Stimulated activated CD4-positive, alpha-beta T cell treated with anti-CD3 and anti-CD28 coated beads, Interleukin-1b, Interleukin-23, amount 100 ng/mL, for 24 hours (primary cell): ENCODE measurements at places on chromosomes 4 and X.

DNA sequence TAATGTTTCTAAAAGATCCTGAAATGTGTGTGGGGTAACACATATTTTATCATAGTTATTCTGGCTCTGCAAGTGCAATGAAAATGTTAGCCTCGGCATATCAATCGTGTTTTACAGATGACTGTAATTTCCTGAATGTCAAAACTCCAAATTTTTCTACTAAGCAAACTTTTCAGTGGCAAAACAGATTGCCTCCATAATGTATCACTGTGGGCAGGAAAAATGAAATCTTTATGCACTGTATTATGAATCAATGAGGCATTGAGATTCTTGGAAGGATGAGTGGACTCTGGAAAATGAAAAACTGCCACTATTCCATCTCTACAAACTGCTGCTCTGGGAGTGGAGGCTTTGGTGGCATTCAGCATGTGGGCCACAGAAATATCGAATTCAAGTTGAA is 160.1 kb upstream of the MBNL3 start:
- DNase-seq = no peak

- DNase-seq = no peak
Observed at GRCh38 chr4:26191353-26191752, 129.5 kb upstream of the RBPJ start.

DNA sequence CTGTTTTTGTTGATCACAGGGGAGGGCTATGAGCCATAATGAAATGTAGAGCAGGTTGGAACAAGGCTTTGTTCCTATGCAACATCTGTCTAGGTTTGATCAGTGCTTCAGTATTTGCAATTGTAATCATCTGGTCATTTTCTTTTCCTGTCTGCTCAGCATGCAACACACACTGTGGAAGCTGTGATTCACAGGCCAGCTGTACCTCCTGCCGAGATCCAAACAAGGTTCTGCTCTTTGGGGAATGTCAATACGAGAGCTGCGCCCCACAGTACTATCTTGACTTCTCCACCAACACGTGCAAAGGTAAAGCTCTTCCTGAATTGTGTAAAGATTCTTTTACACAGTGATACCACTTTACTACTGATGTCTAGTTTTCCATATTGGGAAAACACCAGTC is 181.9 kb upstream of the ANXA3 start:
- no peak for DNase-seq

DNA sequence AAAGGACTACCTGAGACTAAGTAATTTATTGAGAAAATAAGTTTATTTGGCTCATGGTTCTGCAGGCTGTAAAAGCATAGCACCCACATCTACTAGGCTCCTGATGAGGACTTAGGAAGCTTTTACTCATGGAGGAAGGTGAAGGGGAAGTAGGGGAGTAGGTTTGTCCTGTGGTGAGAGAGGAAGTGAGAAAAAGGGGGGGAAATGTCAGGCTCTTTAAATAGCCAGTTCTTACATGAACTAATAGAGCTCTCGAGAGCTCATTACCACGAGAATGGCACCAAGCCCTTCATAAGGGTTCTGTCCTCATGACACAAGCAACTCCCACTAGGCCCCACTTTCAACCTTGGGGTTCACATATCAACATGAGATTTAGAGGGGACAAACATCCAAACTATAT is 125.5 kb upstream of the NRK start:
- no peak for DNase-seq

DNA sequence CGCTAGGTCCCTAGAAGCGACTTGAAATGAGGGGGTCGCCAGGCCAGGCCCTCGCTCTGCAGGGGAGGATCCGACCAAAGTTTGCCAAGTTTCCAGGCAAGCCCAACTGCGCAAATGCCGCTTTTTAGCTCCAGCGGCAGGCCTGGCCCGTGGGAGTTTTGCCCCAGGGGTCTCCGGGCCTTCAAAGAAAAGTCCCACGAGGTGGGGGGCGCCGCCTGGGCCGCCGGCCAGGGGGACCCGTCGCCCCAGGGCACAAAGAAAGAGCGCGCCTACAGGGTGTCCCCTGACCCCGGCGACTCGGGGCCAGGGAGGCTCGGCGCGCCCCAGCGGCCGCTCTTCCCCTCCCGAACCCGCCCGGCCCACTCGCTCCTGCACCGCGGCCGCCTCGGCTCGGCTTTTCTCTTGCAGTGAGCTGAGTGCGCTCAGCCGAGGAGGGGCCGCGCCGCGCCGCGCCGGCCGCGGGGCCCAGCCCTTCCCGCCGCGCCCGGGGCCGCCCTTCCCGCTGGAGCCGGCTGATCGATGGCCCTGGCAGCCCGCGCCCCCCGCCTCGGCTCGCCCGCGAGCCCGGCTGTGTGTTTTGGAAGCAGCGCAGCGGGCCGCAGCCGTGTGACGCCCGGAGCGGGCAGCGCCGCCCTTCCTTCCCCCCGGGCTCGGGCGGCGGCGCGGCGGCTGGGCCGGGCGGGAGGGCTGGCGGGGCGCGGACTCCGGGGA is 754 bp upstream of the KLF3 start:
- no peak for DNase-seq

DNA sequence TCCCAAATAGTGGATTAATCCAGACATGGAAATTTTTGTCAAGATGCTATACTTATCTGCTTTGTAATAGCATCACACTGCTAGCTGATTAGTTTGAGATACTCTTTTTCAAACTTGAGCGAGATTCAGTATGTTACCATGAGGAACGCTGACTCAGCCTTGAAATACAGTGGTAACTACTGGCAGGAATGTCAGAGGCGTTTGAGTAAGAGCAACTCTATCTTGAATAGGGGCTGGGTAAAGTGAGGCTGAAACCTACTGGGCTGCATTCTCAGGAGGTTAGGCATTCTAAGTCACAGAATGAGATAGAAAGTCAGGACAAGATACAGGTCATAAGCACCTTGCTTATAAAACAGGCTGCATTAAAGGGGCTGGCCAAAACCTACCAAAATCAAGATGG is 2519.6 kb downstream of the ARAP2 start:
- DNase-seq = no peak

- no peak for DNase-seq
Observed at GRCh38 chrX:21723814-21724213, 34.1 kb downstream of the SMPX start.

DNA sequence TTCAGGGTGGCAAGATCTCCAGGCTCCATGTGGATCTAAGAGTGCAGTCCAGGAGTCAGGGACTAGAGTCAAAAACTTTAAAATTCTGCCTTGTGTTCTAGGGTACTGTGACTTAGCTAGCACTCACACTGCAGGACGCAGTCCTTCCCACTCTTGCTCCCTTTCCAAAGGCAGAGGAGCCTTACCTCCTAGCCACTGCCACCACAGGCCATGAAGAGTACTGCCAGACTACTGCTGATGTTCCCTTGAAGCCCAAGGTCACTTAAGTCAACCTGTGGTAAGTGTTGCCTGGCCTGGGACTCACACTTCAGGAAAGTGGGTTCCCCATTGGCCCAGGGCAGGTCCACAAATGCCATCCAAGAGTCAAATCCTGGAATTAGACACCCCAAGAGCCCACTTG is 632.2 kb downstream of the PCDH19 start:
- no peak for DNase-seq

GRCh38 chr4:53788011-53788410 is 196.7 kb upstream of the LNX1 start:
- DNase-seq = no peak

DNA sequence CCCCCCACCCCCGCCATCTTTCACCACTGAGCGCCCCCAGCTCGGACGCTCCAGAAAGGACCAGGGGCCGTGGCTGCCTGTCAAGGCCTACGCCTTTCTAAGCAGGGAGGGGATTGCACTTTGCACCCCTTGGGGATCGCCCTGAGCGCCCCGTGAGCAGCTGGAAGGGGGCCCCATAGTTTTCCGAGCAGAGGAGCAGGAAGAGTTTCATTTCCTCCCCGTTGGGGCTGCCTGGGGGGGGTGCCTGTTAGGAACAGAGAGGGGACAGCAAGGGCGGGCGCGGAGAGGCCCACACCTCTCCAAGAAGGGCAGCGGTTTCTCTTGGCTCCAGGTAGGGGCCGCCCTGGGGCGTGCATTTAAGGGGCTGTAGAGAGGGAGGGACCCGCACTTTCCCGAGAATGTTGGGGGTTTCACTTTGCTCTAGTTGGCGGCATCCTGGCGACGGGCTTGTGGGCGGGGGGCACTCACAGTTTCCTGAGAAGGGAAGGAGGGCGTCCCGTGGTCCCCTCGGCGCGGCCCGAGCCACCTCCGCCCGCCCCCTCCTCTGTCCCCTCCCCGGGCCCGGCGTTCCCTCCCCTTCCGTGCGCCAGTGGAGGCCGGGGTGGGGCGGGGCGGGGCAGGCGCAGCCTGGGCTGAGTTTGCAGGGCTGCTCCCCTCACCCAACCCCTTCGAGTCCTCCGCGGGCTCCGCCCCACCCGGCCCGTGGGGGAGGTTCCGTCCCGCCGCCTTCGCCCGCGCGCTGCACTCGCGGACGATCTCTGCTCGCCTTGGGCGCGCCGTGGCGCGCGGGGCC is 82.3 kb upstream of the CD99 start:
- DNase-seq = peak; percentile 67

DNA sequence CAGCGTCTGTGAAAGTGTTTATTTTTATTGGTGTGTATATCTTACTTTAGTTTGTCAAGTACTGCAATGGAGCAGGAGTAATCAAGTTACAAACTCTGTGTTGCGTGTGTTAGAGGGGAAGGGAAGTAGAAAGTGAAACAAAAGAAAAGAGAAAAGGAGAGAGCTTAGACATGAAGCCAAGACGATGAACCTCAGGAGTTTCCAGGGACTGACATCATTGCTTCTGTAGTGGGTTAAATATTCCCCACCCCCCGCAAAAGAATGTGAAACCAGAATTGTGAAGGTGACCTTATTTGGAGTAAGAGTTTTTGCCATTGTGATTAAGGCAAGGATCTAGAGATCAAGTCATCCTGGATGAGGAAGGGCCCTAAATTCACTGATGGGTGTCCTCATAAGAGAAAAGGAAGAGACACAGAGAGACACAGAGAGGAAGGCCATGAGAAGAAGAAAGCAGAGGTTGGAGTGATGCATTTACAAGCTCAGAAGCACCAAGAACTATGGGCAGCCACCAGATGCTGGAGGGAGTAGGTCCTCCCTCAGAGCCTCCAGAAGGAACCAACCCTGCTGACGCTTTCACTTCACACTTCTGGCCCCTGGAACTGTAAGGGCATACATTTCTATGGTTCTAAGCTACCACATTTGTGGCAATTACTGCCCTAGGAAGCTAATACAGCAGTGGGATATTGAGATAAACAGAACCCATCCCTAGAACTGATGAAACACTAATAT is 173.6 kb upstream of the SFRP2 start:
- no peak for DNase-seq

DNA sequence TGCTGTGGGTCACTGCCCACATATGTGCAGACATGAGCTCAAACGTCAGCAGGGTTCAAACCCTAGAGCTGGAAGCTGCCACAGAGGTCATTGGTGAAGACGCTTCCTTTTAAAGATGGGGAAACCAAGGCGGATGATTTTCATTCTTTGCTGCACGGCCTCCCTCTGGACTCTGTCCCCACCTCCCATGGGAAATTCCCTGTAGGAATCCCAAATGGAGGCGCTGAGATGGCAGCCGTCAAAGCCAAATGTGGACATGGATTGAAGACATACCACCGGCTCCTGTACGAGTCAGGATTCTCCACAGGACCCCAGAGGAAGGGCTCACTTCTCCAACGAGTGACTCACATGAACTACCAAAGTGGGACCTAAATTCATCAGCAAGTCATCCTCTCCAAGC is 286.4 kb downstream of the CRLF2 start:
- no peak for DNase-seq

GRCh38 chr4:52017814-52018213 is 2.3 kb downstream of the LRRC66 start:
- DNase-seq = no peak

GRCh38 chr4:41305476-41305875 is 48.7 kb downstream of the UCHL1 start:
- DNase-seq = no peak

- DNase-seq = no peak
Observed at GRCh38 chr4:188439641-188440311, 300.5 kb downstream of the TRIML1 start.

DNA sequence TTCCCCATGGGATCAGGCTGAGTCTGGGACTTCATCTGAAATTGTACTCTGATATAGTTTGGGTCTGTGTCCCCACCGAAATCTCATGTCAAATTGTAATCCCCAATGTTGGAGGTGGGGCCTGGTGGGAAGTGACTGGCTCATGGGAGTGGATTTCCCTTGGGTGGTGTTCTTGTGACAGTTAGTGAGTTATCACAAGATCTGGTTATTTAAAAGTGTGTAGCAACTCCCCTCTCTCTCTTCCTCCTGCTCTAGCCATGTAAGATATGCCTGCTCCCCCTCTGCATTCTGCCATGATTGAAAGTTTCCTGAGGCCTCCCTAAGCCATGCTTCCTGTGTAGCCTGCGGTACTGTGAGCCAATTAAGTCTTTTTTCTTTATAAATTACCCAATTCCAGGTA is 61.0 kb downstream of the RASGEF1B start:
- no peak for DNase-seq

GRCh38 chr4:25098964-25099891 is 61.0 kb downstream of the SEPSECS start:
- no peak for DNase-seq

- no peak for DNase-seq
Observed at GRCh38 chr4:125091-125771, 930 bp downstream of the ZNF718 start.

DNA sequence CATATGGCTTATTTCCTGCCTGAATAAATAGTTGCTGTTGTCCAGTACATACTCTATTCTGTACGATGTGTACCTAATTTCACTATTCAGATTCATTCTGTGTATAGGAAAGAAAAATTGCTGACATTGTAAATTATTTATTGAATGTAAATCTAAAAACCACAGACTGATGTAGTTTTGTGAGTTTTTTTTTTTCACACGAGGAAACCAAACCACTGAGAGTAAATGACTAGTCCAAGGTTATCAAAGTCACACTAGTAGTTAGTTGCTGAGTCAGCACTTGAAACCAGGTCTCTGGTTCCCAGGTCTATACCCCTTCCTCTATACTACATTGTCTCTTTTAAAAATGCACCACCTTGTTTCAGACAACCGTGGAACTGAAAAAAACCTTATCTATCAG is 298.3 kb upstream of the DIAPH2 start:
- DNase-seq = no peak

- no peak for DNase-seq
Observed at GRCh38 chr4:2721586-2721985, 34.5 kb downstream of the TNIP2 start.

DNA sequence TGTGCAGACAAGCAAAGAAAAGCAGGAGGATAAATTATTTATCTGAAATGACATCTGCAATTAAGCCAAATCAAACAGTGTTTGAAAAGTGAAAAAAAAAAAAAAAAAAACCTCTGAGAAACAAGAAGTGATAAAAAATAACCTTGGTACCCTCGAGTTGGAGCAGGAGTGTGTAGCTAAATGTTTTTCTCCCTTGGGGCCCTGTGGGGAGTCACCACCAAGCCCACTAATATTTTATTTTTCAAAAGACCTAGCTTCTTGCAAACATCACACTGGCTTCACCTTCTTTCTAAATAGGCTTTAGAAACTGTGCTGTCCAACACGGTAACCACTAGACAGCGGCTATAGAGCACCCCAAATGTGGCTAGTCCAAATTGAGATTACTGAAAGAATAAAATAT is 47.7 kb downstream of the SNX25 start:
- DNase-seq = no peak

- no peak for DNase-seq
Observed at GRCh38 chr4:53645108-53645507, 53.8 kb upstream of the LNX1 start.

GRCh38 chr4:93144644-93145043 is 683.9 kb upstream of the ATOH1 start:
- DNase-seq = no peak
